Activated naive CD8-positive, alpha-beta T cell treated with anti-CD3 and anti-CD28 coated beads, Interleukin-2, amount 10 ng/mL, durations not matched to agents 7 days and 5 days (primary cell): ENCODE measurements at places on chromosomes 1 and 21. TPM values are rescaled to one million over a fixed set of nuclear protein-coding genes. Genes with fewer than 3 reads are reported as not detected.
A peak's percentile ranks its signal among the peaks of the same experiment; 100 is the strongest.

GRCh38 chr1:62269851-62270495 lies 49.3 kb downstream of the KANK4 start:
- DNase-seq, result no peak
- peaks cover 2% of the 10 kb centered on the region for H3K36me3 ChIP-seq
- no peak overlapping the region for H3K4me3 ChIP-seq
- H3K27ac ChIP-seq, result no peak overlapping the region

DNA sequence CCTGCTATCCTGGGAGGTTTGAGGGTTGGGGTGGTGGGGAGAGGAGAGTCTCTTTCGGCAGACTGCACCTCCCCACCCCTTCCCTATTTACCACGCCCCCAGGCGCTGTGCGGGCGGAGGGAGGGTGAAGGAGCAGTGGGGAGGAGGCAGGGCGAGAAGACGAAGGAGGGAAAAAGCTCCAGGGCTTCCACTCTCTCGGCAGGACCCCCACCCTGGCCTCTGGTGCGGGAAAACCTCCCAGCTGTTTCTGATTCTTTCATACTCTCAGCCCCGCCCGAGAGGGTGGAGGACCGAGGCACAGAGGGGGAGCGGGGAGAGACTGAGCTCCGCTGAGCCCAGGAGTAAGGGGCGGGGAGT lies 866 bp upstream of the WNT2B start:
- no peak overlapping the region for H3K27ac ChIP-seq
- peak overlapping the region; percentile 75 for H3K4me3 ChIP-seq
- H3K27me3 ChIP-seq, result peaks cover 61% of the 10 kb centered on the region
- H3K36me3 ChIP-seq, result no peaks in the 10 kb centered on the region
- peaks cover 1% of the 10 kb centered on the region for H3K4me1 ChIP-seq

DNA sequence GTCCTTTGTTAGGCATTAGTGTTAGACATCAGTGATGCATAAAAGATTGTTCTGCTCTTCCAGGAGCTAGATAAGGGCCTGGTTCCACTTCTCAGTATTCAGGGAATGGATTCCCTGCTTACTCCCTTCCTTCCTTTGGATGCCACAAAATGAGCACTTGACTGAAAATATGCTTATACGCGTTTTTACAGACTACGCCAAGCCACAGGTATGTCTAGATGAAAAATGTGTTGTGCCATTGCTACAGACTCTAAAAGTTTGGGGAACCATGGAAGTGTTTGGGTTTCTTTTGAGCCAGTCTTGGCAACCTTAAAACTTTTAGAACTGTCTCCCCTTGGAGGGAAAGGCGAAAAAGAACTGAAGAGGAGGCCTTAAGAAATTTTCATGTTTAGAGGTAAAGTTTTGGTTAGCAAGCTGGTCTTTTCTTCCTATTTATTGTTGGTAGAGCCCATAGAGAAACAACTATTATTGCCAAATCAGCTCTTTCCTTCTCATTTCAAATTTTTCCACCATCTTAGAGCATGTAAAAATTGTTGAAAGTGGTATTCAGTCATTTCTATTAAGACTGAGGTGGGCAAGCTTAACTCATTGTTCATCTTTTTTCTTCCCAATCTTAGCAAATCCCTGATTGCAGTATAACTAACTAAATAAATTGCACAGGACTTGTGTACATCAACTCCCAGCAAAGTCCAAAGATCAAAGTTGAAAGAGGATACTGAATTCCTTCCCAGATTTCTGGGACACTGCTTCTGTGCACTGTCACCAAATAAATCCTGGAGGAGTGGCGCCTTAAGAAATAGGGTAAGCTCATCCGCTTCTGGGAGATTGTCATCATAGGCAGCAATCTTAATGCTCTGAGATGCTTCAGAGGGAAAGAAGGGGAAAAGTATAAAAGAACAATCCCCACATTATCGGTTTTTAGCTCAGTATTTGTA lies 18.9 kb downstream of the FGGY start:
- DNase-seq, result no peak
- H3K4me1 ChIP-seq, result peaks cover 23% of the 10 kb centered on the region
- H3K36me3 ChIP-seq, result peaks cover 22% of the 10 kb centered on the region
- no peak overlapping the region for H3K27ac ChIP-seq

DNA sequence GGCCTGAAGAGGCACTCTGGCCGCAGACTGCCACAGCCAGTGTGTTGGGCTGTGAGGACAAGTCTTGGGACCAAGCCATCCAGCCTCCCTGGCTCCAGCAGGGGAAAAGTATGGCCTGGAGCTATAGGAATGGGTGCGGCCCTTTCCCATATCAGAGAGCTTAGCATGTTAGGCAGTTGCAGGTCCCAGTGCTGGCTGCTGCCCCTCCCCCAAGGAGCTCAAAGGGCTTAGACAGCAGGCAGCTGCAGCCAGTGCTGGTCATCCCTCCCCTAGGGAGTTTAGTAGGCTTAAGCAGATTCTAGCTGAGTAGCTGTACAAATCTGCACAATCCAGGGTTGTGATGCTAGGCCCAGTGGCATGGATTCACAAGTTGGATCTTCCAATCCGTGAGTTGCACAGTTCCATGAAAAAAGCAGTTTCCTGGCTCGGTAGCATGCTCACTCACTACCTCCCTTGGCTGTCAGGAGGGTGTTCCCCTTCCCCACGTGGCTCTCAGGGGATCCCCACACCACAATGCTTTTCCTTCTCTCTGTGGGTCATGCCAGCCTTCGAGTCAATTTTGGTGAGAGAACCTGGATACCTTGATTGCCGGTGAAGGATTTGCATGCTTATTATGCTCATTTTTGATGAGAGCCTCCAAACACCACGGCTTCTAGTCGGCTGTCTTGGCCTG lies 1490.8 kb downstream of the BRINP3 start:
- no peak overlapping the region for H3K27ac ChIP-seq
- no peaks in the 10 kb centered on the region for H3K27me3 ChIP-seq
- no peaks in the 10 kb centered on the region for H3K4me1 ChIP-seq
- H3K4me3 ChIP-seq, result no peak overlapping the region

GRCh38 chr21:37266515-37267221 lies 466 bp downstream of the VPS26C start:
- H3K27me3 ChIP-seq, result no peaks in the 10 kb centered on the region
- peak overlapping the region; percentile 98 for H3K4me3 ChIP-seq
- peaks cover 28% of the 10 kb centered on the region for H3K36me3 ChIP-seq
- H3K27ac ChIP-seq, result peak overlapping the region; percentile 98
- no peak for DNase-seq

The FNBP1L gene
- 0.19 TPM for total RNA-seq

The SPATA46 gene
- total RNA-seq, result not detected
